ENCODE measurements at places on chromosomes 3 and 15.

GRCh38 chr3:123261666-123262065 lies 59.9 kb downstream of the SEC22A start:
- DNase-seq, result no peak

- no peak for DNase-seq
These were observed 1.1 kb downstream of the CMTM7 start for GRCh38 chr3:32392536-32393302.

- DNase-seq, result no peak
These were observed 30.9 kb upstream of the ZNF609 start for GRCh38 chr15:64429448-64429847.

GRCh38 chr3:33149342-33149741 lies 35.5 kb downstream of the CRTAP start:
- peak; percentile 27 for DNase-seq

DNA sequence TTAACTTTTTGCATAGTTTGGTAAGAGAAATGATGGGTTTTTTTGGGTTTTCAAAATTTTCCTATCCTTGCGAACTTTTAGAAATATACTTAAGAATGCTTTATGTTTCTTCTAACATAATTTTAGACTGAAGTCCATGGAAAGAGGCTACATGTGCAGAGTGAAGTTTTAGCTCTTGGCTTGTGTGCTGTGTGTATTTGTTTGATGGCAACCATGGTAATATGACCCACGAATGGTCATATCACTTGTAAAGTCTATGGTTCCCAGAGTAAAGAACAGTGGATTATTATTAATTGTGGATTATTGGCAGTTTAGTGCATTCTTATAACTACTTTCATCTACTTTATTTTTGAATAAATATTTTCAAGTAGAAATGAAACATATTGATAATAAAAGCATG lies 124.0 kb upstream of the GOLGA6L4 start:
- DNase-seq, result no peak

GRCh38 chr3:160608870-160609269 lies 43.5 kb upstream of the KPNA4 start:
- DNase-seq, result no peak

DNA sequence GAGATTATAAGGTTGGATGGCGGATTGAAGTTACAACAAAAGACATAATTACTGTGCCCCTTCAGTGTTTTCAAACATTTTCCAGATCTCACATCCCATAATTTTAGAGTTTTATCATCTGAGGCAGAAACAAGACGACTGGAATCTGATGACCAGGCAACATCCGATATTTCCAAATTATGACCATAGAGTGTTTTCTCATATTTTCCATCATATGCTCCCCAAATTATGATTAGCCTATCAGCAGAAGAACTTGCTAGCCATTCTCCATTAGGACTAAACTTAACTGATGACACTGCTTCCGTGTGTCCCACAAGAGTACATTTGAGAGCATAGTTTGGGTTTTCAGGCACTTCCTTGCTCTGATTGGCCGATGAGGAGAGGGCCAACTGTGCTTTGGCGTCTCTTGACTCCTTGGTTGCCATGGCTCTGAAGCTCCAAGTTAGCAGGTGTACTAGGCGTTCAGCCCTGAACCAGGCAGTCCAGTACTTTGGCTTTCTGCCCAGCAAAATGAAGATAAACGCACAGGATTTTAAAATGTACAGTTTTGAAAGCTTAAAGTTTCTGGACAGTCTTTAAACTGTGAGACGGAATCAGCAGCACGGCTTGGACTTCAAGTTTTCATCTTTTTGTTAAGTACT lies 638 bp downstream of the WDR5B start:
- peak; percentile 41 for DNase-seq

DNA sequence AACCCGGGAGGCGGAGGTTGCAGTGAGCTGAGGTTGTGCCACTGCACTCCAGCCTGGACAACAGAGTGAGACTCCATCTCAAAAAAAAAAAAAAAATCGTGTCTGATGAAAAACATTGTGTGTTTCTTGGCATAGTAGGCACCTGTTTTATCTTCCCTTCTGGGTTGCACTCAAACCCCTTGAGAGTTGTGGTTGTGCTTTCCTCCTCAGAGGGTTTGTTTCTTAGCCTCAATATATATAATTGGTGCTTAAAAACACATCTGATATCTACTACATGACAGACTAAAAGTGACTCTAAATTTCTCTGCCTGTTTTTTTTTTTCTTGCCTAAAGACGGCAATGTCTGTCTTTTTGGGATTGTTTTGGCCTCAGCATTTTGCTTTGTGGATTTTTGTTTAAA lies 7.6 kb downstream of the NR1D2 start:
- DNase-seq, result no peak

- peak; percentile 22 for DNase-seq
These were observed 44.4 kb downstream of the FLNB start for GRCh38 chr3:58052373-58053273.

DNA sequence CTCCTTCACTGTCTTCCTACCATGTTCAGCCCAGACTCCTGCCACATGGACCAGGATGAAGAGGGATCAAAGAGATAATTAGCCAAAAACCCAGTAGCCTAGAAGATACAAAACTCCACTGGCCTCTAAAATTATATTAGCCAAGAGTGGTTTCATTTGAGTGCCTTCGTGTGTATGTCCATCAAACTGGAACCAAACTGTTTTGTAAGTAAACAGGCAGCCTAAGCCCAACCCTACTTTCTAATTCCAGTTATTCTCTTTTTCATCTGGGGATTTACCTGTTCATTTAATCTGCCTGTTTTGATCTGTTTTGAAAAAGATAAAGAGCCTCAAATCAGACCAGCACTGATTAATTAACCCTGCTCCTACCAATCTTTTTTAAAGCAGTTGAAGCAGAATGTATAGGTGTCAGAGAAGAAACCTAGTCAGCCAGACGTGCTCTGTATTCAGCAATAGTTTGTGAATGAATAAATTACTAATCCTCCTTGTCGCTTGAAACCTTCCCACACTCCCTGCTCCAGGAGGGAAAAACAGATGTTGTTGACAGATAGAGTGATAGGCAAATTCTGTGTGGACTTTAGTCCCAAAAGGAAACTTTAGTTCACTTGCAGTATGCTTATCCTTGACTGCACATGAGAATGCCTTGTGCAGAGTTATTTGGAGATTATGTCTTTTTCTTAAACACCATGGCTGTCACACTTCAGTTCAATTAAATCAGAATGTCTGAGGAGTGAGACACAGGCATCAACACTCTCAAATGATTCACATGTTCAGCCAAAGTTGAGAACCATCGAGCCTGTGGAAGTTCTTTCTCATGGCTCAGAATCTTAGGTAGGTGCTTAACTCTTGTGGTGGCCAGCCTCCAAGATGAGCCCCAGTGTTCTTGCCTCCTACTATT lies 55.5 kb upstream of the ZBED2 start:
- no peak for DNase-seq

DNA sequence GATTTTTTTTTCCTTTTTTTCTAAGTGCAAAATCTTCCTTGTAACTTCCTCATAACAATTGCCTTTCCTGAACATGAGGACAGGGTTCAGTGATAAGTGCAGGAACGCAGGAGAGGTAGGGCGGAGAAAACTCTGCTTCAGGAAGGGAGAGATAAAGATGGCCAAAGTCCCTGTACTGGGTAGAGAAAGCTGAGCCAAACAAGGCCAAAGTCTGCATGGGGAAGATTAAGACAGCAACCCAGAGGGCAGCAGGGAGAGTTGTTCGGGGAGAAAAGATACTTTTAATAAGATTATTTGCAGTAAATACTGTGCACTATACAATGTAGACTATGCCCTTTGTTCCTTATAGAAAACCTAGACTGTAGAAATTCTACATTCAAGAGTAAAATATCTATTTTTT lies 55.4 kb upstream of the LRRFIP2 start:
- DNase-seq, result no peak

- no peak for DNase-seq
These were observed 240.2 kb downstream of the ADAMTS17 start for GRCh38 chr15:100101426-100102089.

GRCh38 chr15:68818066-68818768 lies 2.5 kb downstream of the ANP32A start:
- DNase-seq, result no peak

GRCh38 chr3:126743350-126743749 lies 39.3 kb downstream of the CHCHD6 start:
- no peak for DNase-seq

DNA sequence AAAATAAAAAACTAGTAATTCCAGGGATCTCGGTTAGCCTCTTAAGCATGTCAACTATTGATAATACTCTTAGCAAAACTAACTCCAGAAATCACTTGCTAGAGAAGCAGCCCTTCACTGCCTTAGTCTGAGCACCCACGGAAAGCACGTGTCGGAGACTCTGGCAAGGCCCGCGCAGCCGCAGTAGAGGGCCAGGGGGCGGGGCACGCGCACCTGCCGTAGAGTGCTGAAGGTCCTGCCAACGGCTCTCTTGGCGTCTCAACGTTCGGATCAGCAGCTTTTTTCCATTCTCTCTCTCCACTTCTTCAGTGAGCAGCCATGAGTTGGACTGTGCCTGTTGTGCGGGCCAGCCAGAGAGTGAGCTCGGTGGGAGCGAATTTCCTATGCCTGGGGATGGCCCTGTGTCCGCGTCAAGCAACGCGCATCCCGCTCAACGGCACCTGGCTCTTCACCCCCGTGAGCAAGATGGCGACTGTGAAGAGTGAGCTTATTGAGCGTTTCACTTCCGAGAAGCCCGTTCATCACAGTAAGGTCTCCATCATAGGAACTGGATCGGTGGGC lies at the start of gene LDHAL6B:
Gene LDHAL6B, plus strand, starts transcription at position 221 of the 561 bp plus-strand sequence. Its CDS starts 98 bp downstream, at position 319.
- no peak for DNase-seq

GRCh38 chr3:13425689-13426088 lies 5.6 kb upstream of the NUP210 start:
- DNase-seq, result no peak

GRCh38 chr3:108406661-108407206 lies 103.7 kb downstream of the MYH15 start:
- peak; percentile 72 for DNase-seq

GRCh38 chr3:104180906-104181305 lies 1185.8 kb upstream of the ALCAM start:
- no peak for DNase-seq

Measured in HL-60 (cell line).